ENCODE measurements at places on chromosomes 13 and 19. TPM values are rescaled to one million over a fixed set of nuclear protein-coding genes. Genes with fewer than 3 reads are reported as not detected.

DNA sequence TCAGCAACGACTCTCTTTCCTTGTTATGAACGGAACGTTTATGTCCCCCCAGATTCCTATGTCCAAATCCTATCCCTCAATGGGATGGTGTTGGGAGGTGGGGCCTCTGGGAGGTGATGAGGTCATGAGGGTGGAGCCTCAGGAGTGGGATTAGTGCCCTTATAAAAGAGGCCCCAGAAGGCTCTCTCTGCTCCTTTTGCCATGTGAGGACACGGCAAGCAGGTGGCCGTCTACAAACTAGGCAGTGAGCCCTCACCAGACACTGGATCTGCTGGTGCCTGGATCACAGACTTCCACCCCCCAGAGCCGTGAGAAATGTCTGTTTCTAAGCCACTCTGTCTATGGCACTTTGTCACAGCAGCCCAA, 53.2 kb downstream of the EPS15L1 start:
- no peak for DNase-seq

DNA sequence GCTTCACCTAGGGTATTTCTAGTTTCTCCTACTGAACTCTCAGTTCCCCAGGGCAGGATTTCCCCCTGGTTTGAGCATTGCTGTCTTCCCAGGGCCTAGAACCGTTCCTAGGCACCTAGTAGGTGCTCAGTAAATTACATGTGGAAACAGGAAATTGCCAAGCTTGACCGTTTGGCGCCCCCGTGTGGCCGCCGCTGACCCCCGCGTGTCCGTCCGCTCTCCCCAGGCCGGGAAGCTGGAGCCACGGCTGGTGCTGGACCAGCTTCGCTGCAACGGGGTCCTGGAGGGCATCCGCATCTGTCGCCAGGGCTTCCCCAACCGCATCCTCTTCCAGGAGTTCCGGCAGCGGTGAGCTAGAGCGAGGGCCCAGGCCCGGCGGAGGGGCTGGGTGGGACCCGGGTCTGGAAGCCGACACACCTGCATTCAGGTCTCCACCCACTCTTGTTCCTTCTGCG, 55.5 kb downstream of the MYH14 start:
- DNase-seq, result no peak

DNA sequence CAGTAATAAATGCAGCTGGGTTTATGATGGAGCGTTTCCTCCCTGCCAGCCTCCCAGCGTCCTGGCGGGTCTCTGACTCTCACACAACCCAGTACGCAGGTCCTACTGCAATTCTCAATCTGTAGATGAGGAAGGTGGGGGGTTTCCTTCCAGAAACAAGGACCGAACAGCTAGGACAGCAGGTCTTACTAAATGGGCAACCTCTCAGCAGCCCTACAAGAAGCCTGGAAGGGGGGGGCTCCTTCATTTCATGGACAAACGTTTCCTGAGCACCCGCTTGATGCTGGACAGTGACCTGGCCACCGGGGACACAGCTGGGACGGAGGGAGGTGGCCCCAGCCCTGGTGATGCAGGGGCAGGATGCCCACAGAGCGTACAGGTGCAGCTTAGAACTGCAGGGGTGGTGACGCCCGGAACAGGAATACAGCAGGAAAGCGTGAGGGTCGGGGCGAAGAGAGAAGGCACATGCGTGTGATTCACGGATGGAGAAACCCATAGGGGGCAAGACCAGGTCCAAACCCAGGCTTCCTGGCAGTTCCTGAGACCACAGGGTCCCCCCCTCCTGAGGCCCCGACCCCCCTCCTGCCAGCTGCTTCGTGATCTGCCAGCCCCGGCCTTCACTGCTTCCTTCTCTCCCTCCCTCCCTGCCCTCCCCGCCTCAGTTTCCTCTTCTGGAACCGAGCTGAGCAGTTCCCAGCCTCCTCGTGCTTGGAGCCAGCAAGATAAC, 732 bp upstream of the C2CD4C start:
- DNase-seq, result no peak

- no peak for DNase-seq
Observed at GRCh38 chr13:80123945-80124344, 217.0 kb downstream of the SPRY2 start.

Gene CA11
- total RNA-seq, result 3.2 TPM

Gene SIRT6
- total RNA-seq, result 29.1 TPM
